ENCODE measurements at places on chromosomes 5 and 9.
A peak's percentile ranks its signal among the peaks of the same experiment; 100 is the strongest.

DNA sequence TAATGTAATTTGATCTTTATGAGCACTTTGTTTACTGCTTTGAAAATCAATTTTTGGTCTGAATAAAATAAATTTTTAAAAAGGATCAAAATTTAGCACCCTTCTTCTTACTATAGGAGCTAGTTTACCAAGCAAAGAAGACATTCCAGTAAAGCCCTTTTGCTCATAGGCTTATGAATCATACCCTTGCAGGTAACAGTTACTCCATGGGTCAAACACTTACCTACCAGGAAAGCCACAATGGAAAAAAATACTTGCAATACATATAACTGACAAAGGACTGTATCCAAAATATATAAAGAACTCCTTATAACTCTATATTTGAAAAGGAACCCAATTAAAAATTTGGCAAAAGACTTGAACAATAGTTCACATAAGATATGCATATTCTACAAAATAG is 66.6 kb downstream of the SHOC1 start:
- DNase-seq, result peak; percentile 34

DNA sequence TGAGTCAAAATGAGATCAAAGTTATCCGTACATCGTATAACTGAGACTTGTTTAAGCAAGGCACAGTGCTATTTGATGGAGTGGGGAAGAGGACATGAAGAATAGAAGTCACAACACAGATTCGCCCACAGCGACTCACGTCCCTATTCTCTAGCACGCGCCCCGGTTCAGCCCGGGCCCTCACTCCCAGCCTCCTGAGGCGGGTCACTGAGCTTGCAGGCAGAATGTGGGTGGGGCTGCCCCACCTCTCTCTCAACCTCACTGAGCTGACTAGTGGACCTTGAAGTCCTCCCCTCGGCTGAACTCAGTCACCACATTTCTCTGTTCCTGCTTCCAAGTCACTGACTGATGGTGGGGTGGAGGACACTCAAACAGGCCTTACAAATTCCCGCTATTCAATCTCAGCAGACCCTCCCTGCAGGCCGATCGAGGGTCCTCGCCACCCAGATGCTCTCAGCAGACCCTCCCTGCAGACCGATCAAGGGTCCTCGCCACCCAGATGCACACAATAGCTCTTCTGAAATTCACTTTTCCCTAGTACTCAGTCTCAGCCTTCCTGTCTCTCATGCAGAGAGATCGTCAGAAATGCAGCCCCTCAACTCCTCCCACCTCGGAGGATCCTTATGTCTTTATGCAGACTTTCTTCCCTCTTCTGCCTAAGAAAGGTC is 12.9 kb downstream of the GLDC start:
- no peak for DNase-seq

GRCh38 chr5:149853331-149853648 is 91.3 kb downstream of the PDE6A start:
- no peak for DNase-seq

DNA sequence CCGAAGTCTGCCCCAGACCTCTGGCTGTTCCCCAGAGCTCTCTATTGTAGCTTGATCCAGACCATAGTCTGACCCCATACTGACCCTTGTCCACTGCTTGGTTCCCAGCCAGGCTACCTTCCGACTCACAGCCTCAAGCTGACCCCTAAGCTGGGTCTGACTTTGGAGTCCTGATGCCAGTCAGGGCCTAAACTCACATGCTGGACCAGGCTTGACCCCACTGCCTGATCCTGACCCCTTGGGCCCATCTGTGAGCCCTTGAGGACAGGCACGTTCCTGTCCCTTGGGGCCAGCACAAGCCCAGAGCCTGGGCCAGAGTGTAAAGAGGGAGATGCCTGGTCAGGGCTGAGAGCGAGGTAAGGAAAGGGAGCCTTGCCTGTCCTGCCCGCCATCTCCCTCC is 32.7 kb upstream of the ENHO start:
- DNase-seq, result no peak

DNA sequence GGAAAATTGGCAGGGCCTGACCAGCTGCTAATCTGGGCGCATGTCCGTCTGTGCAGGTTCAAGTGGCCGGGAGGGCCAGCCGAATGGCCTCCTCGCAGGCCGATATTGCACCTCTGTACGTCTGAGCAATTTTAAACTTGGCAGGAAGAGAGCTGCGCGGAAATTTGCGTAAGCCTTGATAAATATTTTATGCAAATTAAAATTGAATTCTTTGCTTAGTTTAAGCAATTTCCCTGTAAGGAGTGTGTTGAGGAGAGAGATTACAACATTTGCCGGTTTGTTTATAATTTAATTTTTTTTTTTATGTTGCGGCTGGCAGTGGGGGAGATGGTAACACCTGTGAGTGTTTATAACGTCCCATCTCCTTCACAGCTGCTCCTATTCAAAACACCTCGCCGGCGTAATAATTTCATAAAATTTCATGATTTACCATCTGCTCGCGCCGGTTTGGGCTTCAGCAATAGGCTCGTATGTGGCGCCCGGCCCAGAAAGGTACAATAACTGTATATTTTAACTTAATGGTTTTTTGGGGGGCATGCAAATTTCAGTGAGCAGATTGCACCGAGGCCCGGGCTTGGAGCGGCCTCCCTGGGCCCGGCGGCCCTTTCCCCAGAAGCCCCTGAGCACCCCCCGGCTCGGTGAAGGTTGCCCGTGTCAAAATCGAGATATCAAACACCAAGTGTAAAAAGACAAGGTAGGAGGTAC is 269.4 kb upstream of the MVB12B start:
- DNase-seq, result no peak

GRCh38 chr5:9037048-9037447 is 508.8 kb downstream of the SEMA5A start:
- no peak for DNase-seq

GRCh38 chr9:4850603-4851310 is 58.0 kb downstream of the RCL1 start:
- DNase-seq, result no peak

DNA sequence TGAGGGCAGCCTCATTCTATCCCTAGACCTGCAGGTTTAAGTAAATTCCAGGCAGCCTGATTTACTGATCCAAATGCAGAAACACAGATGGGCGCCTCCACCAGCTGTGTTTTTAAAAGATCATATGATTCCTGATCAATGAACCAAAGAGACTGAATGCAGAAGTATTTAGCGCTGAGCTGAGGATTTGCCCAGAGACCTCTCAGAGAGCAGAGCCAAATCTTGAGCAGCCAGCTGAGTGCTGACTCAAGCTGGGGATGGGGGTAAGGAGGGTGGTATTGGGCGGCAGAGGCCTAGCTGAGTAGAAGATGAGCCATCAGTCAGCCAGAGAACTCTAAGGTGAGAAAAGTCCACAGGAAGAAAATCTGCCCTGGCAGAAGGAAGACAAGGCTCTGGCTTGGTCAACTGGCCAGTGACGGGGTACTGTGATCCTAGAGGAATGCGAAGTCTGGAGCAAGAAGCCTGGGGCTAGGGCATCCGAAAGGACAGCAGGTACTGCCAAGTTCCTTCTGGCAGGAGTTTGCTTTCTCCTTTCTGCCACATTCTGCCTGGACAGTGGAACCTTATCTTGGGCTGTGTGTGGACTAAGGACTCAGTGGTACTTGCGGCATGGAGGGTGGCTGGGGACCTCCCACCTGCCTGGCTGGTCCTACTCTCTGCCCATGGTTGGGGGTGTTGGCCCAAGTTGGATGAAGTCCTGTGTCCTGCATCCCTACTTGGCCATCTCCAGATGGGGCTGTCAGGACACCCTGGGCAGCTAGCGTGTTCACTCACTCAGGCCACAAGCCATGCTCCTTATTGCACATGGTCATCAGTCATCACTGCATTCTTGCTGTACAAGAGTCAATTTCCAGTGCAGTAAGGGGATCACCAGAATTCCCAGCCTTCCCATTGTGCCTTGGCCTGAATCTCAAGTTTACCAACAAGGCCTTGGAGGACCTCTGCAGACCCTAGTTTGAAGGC is 34.5 kb upstream of the CDKN2AIPNL start:
- no peak for DNase-seq

DNA sequence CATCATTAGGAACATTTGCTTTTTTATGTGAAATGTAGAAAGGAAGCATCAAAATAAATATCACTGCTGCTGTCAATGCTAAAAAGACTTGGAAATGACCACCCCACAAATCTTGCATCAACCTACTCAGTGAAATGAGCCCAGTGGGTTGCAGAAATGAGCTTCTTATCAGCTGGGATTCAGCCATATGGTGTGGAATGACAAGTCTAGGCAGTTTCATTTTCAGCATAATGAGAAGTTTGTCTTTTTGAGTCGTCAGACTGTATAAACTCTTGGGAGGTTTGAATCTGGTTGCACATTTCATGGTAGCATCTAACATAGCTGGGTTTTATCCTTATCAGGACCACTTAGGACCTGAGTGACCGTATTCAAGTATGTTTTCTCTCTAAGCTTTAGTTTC is 251.1 kb upstream of the PPP1R2B start:
- DNase-seq, result peak; percentile 6

DNA sequence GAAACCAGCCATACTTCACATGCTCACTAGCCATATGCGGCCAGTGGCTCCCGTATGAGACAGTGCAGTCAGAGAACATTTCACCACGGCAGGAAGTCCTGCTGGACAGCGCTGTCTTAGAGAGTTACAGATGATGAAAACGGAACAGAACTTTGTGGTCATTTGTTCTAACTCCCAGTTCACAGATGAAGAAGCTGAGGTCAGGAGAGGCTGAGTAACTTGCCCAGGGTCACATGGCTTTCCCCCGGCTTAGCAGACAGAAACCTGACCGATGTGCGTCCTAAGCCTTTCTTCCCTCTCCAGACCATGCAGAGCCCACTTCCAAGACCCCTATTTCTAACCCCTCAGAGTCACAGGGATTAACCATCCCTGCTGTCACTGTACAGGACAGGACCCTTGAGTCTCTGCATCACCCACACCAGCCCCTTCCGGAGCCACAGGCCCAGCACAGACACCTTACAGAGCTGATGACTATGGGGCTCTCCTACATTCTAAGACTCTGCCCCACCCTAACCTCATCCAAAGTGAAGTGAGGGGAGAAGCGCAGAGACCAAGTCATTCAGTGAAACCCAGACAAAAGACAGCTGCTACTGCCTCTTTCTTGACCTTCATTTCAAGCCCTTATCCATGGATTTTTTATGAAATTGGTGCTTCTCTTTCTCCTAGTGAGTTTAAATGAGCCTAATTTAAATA is 86.9 kb downstream of the PTPN3 start:
- no peak for DNase-seq

GRCh38 chr5:96943799-96944198 is 7.9 kb downstream of the LNPEP start:
- DNase-seq, result no peak

DNA sequence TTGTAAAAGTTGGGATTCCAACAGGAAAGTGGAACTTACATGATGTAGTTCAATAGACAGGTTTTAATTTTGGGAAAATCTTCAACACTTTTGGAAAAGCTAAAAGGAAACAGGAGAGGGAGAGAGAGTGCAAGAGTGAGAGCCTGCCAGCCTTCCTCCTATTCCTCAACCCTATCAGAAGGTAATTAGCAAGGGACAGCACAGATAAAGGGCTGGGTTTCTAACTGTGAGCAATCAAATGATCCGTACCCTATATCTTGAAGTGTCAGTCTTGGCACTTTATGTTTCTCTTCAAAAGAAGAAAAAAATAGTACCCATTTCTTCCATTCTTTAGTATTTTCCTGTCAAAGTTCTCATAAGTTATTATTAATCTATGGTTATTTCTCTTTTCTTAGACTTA is 79.4 kb downstream of the FER start:
- DNase-seq, result no peak

- peak; percentile 40 for DNase-seq
Observed at GRCh38 chr5:51381761-51382474, 1.3 kb upstream of the ISL1 start.

DNA sequence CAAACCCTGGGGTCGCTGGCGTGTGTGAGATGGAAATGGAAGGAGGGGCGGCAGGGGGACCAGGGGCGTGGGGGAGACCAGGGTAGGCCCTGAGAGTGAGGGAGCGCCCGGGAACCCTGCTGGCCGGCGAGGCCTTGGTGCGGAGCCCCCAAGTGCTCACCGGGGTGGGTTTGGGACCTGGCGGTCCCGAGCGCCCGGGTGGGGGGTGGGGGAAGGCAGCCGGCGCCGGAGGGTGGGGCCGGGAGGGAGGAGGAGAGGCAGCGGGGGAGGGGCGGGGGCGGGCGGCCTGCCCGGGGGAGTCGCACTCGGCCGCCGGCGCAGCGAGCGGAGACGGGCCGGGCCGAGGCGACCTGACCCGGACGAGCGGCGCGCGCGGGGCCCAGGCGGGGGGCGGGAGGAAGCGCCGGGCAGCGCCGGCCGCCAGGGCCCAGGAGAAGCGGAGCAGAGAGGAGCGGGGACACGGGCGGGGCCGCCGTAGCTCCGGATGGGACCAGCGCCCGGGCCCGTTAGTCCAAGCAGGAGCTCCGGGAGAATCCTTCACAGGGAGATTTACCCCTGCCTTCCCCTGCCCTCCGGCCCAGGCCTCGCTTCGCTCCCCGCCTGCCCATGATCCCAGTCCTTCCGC is at the start of gene NPR2:
NPR2 (plus strand) TSS at position 295 of the 625 bp plus-strand sequence. CDS start 818 bp downstream, outside the sequence.
- DNase-seq, result peak; percentile 42

DNA sequence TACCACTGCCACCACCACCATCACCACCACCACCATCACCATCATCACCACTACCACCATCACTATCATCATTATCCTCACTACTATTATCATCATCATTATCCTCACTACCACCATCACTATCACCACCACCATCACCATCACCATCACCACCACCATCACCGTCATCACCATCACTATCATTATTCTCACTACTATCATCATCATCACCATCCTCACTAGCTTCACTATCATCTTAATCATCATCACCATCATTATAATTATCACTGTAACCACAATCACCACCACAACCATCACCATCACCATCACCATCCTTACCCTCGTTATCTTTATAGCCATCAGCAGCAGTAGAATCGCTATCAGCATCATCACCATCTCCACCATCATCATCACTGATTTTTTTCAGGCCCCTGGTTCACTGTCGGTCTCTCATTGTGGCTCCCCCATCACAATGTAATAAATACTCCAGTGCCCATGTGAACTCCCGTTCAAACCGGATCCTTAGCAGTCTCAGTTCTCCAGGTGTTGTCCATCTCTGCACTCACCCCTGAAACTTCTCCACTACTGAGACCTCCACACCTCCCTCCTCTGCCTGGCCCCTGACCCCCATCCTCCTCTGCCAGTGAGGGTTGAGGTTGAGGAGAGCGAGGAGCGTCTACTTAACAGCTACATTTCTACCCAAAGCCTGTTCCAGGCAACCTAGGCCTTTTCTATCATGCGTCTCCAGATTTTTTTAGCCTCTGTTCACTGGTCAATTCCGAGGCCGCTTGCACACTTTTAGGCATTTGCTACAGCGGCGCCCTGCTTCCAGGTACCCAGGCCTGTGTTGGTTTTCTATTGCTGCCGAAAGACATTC is 238.2 kb downstream of the PBX3 start:
- DNase-seq, result no peak

DNA sequence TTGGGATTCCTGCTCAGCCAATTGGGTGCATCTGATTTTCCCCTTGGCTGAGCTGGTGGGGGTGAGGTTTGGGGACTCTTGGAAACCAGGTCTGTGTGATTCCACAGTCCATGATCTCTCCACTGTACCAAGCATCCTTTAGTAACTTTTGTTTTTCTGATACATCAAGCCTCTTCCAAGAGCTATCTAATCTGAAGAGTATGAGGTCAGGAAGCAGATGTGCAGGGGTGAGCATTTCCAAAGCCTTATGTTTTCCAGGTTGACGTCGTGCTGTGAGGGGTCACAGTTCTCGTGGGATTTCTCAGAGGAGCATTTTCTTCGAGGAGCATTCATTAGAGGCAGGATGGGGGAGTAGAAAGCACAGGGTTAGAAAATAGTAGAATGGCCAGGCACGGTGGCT is 95.3 kb downstream of the KLF4 start:
- no peak for DNase-seq

GRCh38 chr9:73640971-73641370 is 489.3 kb downstream of the ANXA1 start:
- no peak for DNase-seq

GRCh38 chr9:71762900-71763653 is 5.2 kb downstream of the CEMIP2 start:
- no peak for DNase-seq
